ENCODE measurements at places on chromosomes 2 and 18.

- DNase-seq: no peak
Observed at GRCh38 chr2:96533292-96534073, 3.1 kb upstream of the ARID5A start.

DNA sequence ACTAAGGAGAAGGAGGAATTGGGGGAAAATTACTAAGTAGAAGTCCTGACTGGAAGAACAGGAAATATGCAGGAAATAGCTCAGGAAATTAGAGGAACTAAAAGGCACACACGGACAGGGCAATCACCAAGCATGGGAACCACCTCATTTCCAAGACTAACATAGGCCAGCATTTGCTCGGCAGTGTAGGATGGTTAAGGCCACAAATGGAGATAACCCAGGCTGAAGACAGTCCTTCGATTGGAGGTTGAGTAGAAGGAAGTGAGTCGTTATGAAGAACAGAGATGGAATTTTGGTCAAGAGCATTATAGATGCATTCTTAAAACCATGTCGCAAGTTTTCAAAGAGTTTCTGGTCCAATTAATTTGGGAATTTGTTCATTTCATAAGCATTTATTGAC, 401.4 kb downstream of the ALK start:
- no peak for DNase-seq

- no peak for DNase-seq
Observed at GRCh38 chr2:216539791-216540241, 41.2 kb downstream of the RPL37A start.

DNA sequence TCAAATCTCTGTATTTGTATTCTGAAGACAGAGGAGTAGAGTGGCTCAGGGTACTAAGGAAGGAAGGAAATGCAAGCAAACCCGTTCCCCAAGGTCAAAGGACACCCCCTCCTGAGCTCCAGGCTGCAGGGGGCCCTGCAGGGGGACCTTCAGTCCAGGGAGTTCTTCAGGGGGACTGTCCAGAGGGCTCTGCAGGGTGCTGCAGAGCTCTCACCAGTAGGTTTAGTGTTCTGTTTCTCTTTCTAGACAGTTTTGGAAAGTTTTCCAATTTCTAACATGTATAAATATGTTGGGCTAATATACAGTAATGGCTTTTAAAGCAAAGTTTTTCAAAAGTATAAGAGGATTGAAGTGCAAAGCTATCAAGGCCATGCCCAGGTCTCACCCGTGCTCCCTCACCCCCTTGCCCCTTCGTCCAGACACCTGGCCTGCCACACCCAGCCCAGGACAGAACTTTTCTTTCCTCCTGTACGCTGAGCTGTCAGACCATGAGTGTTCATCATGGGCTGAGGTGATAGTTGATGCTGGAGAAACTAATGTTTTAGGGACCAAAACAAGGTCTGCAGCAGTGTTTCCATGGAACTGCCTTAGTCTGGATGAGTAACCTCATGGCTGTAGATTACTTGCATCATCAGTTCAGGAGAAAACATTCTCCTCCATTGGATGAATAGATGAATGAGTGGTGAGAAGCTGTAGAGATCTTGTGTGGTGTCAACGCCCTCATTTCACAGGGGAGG, 134.2 kb downstream of the GLI2 start:
- DNase-seq: no peak

DNA sequence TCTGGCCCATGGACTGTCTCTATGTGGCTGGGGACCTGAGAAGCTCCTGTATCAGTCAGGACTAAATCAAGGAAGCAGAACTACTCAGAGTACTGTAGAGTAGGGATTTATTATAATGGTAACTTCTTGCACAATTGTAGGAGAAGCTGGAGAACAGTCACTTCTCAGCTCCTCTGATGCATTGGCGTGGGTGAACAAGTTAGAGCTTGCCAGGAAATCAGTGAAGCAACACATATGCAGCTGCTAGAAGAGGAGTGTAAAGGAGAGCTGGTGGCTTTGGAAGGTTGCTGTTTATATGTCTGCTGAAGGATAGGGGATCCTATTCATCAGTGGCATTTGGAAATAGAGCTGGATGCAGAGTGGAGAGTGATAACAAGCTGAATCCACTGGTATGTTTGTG, 215.5 kb upstream of the CWC22 start:
- no peak for DNase-seq

DNA sequence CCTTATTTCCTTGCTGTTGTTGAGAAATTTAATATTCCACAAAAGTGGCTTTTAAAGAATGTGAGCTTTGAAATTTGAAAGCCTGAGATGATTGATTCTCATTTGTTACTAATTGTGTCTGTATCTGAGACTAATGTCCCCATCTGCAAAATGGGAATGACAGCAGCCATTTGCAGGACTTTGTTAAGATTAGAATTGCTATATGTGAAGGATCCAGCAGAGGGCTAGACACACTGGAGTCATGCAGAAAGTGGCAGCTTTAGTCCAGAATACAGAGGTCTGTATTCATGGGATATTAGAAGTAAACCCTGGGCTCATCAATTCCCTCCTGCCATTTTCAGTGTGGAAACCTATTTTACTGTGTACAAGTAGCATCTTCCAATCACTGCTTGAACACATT, 296.5 kb upstream of the GYPC start:
- DNase-seq: no peak

DNA sequence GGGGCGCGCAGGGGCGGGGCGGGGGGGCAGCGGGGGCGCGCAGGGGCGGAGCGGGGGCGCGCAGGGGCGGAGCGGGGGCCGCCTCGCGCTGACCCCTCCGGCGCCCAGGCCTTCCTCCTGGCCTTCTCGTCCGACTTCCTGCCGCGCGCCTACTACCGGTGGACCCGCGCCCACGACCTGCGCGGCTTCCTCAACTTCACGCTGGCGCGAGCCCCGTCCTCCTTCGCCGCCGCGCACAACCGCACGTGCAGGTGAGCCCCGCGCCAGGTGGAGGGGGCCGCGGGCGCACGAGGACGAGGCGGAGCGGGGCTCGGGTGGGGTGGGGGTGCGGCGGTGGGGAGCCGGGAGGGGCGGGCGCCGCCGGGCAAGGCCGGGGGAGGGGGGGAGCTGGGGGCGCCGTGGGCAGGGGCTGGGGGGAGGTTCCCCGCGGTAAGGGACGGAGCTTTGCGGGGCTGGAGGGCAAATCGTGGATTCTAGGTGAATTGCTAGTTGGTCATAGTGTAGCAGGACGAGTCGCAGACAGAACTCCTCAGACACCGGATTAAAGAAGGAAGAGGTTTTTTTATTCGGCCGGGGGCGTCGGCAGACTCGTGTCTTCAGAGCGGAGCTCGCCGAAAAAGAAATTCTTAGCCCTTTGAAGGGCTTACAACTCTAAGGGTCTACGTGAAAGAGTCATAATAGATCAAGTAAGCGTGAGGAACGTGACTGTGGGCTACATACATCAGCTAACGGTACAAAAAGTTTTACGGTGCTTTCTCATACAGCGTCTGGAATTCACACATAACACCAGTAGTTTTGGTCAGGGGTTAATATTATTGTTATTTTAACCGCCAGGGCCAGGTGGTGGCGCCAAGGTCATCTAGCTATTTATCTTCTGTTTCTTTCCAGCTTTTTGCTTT, 29.9 kb downstream of the ANO7 start:
- no peak for DNase-seq

DNA sequence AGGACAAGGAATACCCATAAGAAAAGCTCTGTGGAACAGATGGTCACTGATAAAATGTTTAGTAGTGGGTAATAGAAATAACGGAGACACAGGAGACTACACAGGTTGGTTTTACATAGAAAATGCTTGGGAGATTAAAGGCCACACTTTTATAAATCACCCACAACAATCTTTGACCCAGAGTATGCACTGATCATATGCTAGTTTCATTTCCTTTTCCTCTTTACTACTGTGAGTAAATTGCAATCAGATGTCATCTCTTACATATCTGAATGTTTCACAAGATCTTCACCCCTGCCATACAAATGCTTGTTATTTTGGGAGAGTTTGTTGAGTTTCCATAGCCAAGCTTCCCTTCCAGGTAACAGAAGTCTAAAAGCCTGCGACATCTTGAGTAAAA, 978.4 kb upstream of the KLHL29 start:
- no peak for DNase-seq

DNA sequence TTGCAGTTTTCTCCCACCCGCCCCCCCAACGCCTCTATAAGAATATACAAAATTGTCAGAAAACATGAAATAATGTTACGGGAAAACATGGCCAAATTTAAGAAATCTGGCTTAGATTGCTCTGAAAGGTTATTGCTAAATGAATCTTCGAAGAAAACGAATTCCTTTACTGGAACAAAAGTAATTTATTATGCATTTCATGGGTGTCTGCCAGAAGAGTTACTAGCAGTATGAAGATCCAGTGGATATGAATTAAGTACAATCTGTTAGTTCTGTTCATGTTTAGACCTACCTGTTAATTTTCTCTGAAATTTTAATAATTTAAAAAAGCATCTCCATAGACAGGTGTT, 21.9 kb downstream of the GATA6 start:
- no peak for DNase-seq

GRCh38 chr2:74564222-74564621, 9.7 kb downstream of the DOK1 start:
- DNase-seq: no peak

DNA sequence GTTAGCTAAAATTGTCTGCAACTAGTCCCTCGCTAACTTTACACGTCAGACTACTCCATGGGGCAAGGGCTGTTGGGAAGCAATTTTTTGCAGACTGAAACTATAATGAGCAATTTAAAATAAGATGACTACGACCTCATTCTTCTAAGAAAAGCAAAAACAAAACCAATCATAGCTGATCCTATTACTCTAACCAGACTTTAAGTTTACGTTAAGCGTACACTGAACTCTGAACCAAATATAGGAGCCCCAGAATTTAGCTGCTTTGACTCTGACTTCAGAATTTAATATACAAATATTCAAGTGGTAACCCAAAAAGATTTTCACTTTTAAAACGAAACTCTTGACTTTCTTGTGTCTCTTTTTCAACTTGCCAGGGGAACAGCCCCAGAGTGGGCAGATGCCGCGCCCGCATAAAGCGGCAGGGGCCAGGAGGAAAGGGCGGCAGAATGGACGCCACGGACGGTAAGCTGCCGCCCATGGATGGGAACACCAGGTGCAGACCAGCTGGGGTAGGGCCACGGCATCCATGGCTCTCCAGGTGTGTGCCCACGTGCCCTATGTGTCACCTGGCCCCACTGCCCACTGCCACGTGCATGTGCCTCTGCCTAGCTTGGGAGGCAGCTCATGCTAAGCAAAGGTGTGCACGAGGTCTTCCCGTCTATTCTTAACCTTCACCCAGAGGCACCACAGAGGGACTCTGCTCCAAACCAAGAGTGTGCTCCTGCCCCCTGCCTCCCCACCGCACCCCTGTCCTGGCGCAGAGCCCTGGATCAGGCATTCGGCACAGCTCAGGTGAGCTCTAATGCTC, 217.6 kb downstream of the HDAC4 start:
- no peak for DNase-seq

GRCh38 chr2:58865436-58865835, 624.3 kb upstream of the FANCL start:
- no peak for DNase-seq

- DNase-seq: no peak
Observed at GRCh38 chr2:109422071-109422757, 191.6 kb downstream of the SEPTIN10 start.

- no peak for DNase-seq
Observed at GRCh38 chr18:3720159-3720558, 270.2 kb downstream of the TGIF1 start.

GRCh38 chr2:26442301-26442700, 35.6 kb downstream of the OTOF start:
- no peak for DNase-seq

GRCh38 chr2:179749210-179749609, 112.2 kb downstream of the ZNF385B start:
- DNase-seq: no peak

GRCh38 chr2:210190345-210190744, 19.1 kb upstream of the KANSL1L start:
- no peak for DNase-seq

DNA sequence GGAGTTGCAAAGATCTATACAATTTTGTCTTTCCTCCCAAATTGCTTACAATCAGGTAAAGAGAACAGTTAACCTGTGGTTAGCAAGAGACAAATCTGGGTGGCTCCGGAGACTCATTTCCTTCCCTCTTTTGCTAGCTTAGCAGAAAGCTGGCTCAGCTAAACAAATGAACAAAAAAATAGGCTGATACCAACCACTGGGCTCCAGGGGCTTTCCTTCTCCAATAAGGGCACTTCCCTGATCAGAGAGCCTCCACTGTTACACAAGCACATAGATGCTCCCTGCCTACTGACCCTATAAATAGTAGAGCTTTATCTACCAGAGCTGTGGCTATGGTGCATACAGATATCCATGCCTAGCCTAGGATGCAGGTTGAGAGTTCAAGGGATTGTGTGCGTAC, 90.1 kb upstream of the ARL5A start:
- no peak for DNase-seq

DNA sequence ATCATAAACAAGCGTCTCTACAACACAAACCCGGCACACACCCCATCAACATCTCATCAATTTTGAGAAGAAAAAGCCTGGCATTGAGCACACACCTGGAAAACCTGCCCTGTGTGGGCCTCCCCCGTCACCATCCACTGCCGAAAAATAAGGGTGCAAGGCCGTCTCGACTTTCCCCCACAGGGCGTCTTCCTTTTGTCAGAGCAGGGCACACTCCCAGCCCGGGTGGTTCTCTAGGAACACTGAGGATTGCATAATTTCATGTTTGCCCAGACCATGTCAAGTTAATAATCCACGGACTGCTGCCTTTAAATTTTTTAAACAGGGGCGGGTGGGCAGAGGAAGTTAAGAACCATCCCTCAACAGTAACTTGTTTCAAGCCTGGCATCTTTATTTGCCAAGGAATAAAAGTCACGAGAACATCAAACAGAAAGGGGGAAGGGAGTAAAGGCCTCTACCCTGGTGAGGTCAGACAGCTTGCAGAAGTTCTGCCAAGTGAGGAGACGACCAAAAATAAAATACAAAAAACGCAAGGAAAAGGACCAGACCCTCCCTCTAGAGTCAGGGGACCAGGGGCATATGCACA, 2.1 kb downstream of the TFCP2L1 start:
- DNase-seq: no peak

DNA sequence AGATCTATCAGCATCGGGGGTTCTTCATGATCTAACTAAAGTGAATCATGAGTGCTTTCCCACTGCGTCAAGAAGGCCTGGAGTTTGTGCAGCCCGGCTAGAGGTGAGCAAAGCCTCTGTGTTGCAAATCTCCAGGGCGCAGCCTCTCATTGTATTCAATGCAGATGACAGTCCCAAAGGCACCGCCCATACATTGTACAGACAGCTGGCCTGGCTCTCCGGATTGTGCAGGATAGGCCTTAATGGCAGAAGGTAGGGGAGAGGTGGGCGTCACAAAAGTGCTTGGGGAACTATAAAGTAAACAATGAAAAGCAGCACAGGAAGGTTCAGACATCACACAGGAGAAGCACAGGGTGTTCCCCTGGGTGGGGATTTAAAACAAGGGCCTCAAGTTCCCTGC, 907 bp upstream of the GYPC start:
- no peak for DNase-seq

GRCh38 chr2:74364533-74365505, 15.3 kb downstream of the DCTN1 start:
- no peak for DNase-seq

DNA sequence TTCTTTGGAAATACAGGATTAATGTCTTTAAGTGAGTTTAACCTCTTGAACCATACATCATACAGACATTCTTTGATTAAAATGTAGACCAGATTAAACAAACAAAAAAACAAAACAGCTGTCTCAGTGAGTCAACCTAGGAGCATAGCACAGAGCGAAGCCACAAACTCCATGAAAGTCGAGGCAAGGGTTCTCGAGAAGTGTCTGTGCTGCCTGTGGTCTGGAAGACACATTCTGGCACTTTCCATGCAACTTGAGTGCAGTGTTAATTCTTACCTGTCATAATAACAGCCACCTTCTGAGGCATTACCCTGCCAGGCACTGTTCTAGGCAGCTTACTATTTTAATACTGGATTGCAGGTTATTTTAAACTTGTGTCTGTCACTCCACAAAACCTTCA, 435.5 kb upstream of the MMADHC start:
- DNase-seq: no peak
